ENCODE measurements at places on chromosomes 5 and 9. TPM values are rescaled to one million over a fixed set of nuclear protein-coding genes. Genes with fewer than 3 reads are reported as not detected.

GRCh38 chr5:72557167-72558045 lies 50.2 kb upstream of the ZNF366 start:
- peak overlapping the region; percentile 71 for H3K27ac ChIP-seq
- H3K36me3 ChIP-seq, result no peaks in the 10 kb centered on the region
- no peaks in the 10 kb centered on the region for H3K27me3 ChIP-seq
- H3K4me1 ChIP-seq, result peaks cover 18% of the 10 kb centered on the region
- H3K4me3 ChIP-seq, result peak overlapping the region; percentile 40

Gene LRRC19
- total RNA-seq, result not detected

DNA sequence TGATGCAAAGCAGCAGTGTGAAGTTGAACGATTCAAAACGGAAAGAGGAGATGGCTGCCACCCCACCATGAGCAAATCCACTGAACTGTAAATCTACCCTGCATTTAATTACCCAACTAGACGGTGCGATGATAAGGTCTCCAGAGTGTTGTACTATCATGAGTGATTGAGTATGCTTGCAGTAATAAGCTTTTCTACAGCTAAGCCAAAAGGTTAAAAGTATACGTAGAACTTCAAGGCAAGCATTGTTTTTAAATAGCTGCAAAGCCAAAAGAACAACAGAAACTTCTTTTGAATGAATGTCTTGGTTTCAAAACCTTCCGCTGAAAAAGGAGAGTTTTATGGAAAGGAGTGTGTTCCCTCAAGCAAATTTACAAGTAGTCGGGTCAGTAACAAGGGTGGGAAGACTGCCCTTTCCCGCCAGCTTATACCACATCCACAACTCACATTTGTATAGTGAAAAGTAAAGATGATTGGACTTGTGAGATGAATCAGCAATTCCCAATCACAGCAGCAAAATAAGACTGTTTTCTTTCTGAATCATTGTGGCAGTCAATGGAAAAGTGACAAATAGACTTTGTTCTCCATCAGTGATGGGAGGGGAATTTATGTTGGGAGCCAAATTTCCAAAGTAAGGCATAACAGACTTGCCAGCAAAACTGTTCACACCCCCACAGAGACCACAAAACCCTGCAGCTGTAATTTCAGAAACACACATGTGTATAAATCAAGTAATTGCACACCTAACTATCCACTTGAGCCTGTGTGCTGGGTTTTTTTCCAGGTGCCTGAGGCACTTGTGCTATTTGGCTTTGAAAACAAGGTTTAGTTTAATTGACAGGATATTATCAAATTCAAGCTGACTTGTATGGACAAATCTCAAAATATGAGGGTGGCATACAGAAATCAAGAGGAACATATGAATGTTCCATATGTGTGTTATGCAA lies 407.7 kb upstream of the GRAMD2B start:
- DNase-seq, result no peak
- H3K36me3 ChIP-seq, result no peaks in the 10 kb centered on the region
- H3K27ac ChIP-seq, result no peak overlapping the region
- H3K4me1 ChIP-seq, result no peaks in the 10 kb centered on the region
- H3K27me3 ChIP-seq, result no peaks in the 10 kb centered on the region
- H3K4me3 ChIP-seq, result no peak overlapping the region

DNA sequence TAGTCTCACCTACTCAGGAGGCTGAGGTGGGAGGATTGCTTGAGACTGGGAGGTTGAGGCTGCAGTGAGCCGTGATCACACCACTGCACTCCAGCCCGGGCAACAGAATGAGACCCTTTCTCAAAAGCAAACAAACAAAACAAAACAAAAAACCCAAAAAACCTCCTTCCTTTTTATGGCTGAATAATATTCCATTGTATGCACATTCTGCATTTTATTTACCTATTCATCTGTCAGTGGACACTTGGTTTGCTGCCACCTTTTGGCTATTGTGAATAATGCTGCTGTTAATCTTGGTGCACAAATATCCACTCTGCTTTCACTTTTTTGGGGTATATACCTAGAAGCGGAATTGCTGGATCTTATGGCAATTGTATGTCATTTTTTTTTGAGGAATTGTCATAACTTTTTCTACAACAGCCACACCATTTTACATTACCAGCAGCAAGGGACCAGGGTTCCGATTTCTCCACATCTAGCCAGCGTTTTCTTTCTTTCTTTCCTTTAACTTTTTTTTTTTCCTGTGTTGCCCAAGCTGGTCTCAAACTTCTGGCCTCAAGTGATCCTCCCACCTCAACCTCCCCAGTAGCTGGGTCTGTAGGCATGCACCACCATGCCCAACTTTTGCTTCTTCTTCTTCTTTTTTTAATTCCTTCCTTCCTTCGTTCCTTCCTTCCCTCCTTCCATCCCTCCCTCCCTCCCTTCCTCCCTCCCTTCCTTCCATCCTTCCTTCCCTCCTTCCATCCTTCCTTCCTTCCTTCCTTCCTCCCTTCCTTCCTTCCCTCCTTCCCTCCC lies 30.6 kb downstream of the NKX2-5 start:
- H3K4me1 ChIP-seq, result no peaks in the 10 kb centered on the region
- no peaks in the 10 kb centered on the region for H3K36me3 ChIP-seq
- H3K4me3 ChIP-seq, result no peak overlapping the region
- peaks cover 19% of the 10 kb centered on the region for H3K27me3 ChIP-seq
- no peak overlapping the region for H3K27ac ChIP-seq

Gene GPR151
- not detected for total RNA-seq

Gene DNAH5
- 12.5 TPM for total RNA-seq

DNA sequence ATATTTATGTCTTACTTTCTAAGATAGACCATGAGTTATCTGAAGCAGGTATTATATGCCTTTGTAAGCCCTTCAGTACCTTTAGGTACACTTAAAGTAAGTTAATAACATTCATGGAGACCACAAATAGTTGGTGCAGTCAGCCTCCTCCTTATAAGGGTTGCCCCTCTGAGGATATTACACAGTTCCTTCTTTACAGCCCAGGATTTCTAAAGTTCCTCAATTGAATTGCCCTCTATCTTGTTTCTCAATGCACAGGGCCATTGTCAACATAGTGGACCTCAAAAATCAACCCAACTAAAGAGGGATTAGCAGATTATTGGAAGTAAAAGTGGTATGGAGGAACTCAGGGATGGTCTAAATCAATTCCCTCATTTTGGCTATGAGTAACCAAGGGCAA lies 50.3 kb downstream of the HMHB1 start:
- no peak overlapping the region for H3K27ac ChIP-seq
- H3K4me3 ChIP-seq, result no peak overlapping the region
- DNase-seq, result no peak
- no peaks in the 10 kb centered on the region for H3K4me1 ChIP-seq
- H3K27me3 ChIP-seq, result no peaks in the 10 kb centered on the region

DNA sequence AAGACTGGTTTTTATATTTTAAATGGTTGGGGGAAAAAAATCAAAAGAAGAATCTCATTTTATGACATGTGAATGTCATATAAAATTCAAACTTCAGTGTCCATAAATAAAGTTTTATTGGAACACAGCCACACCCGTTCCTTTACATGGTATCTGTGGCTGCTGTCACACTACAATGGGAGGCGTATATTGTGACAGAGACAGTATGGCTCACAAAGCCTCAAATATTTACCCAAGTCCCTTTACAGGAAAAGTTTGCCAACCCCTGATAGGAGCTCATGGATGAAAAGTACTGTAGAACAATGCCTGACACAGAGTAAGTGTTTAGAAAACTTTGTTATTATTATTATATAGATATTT lies 5.2 kb upstream of the DUSP1 start:
- DNase-seq, result no peak
- no peak overlapping the region for H3K4me3 ChIP-seq
- H3K27me3 ChIP-seq, result no peaks in the 10 kb centered on the region
- H3K36me3 ChIP-seq, result no peaks in the 10 kb centered on the region

DNA sequence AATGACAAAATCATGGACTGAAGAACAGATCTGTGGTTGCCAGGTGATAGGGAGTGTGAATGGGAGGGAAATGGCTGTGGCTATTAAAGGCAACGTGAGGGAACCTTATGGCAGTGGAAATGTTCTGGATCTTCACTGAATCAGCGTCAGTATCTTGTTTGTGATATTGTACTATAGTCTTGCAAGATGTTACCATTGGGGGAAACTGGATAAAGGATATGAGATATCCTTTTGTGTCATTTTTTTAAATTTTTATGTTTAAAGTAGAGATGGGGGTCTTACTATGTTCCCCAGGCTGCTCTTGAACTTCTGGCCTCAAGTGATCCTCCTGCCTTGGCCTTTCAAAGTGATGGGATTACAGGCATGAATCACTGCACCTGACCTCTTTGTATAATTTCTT lies 95.5 kb downstream of the RPS23 start:
- no peak overlapping the region for H3K27ac ChIP-seq
- H3K36me3 ChIP-seq, result peaks cover 3% of the 10 kb centered on the region
- H3K4me1 ChIP-seq, result no peaks in the 10 kb centered on the region

- no peak overlapping the region for H3K27ac ChIP-seq
- H3K36me3 ChIP-seq, result peaks cover 34% of the 10 kb centered on the region
- no peak overlapping the region for H3K4me3 ChIP-seq
- no peaks in the 10 kb centered on the region for H3K27me3 ChIP-seq
These were observed 4.0 kb downstream of the PHF19 start for GRCh38 chr9:120872791-120873502.

DNA sequence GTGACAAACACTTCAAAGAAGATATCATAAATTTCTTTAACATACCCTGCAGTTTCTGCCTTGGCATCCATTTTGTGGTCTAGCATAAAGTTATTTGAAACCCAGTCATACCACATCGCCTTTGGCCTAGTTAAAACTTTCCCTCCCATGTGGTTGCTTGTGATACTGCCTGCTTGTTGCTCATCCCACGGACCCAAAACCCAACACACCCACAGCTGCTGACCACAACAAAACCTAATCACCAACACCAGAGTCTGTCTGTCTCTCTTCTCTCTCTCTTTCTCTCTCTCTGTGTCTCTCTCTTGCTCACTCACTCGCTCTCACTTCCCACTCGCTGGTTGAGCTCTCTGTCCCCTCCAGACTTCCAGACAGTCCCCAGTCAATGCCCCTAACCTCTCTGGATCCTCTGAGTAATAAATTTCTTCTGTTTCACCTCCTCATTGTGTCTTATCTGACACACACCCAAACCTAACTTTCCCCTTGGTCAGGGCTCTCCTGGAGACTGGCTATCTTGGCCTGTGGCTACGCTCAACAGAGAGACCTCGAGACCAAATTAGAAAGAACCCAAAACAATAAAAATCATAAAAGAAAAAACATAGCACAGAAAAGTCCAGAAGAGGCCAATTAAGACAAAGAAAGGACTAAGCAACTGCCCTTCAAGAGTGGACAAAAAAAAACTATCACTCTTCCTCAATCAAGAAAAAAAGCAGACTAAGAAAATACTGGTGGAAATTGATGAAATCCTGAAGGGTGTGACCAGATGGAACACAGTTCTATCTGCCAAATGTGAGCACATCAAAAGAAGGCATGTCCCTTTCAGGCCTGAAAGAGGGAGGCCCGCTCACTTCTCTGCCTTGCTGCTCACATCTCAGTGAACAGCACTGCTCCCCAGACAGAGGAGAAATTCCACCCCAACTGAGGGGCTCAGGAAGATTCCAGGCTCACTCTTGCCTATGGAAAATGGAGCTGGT lies 41.5 kb downstream of the TTLL11 start:
- DNase-seq, result no peak
- no peak overlapping the region for H3K27ac ChIP-seq

Gene STC2
- 0.29 TPM for total RNA-seq

DNA sequence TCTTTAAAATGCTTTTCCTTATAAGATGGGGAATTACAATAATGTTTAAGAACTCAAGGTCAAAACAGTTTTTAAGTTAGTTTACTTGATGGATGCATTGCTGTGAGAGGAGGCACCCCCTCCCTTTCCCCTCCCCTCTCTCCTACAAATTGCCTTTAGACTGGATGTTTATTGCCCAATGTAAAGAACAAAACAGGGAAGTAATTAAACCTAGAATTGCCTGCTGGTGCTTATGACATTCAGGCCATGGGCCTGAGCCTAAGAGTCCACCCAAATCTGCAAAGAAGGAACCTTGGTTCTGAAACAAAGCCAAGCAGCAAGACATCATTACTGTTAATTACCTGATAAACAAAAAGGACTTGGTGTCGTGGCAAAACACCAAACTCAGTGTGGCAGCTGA lies 630.3 kb downstream of the ISL1 start:
- no peak overlapping the region for H3K27ac ChIP-seq
- no peaks in the 10 kb centered on the region for H3K36me3 ChIP-seq

Gene SPATA31C1
- total RNA-seq, result not detected

DNA sequence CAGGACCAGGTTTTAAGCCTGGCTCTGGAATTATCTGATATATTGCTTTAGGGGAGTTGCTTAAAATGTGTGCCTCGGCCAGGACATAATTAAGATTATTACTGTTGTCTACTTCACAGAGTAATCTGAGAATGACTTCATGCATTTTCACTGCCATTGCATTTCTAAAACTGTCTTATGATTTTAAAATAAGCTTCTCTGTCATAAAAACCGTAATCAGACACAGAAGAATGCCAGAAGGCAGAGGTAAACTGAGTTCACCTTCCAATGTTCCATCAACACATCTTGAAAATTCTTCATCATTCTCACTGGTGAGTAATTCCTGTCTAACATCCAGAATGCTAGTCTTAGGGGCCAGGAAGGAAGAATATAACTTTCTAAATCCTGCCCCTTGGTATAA lies 47.1 kb downstream of the ISOC1 start:
- no peaks in the 10 kb centered on the region for H3K27me3 ChIP-seq
- H3K36me3 ChIP-seq, result no peaks in the 10 kb centered on the region
- no peak for DNase-seq

DNA sequence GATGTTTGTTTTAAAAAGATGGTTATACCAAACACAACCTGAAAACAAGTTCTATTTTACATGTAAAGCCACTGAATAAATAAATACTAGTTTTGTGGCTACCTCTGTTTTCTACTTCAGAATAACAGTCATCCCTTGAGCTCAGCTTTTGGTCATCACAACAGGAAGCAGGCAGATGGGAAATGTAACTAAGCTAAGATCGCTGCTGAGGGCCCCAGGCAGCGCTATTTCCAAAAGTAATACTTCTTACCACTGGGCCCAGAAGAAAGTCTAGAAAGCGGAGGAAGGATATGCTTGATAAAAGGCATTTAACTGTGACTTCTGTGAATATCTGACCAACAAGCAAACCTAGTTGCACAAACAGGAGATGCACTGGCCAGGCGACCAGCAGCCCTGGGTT lies 61.4 kb downstream of the SERINC5 start:
- no peak overlapping the region for H3K27ac ChIP-seq
- no peaks in the 10 kb centered on the region for H3K27me3 ChIP-seq
- DNase-seq, result peak; percentile 41
- peaks cover 73% of the 10 kb centered on the region for H3K4me1 ChIP-seq
- no peaks in the 10 kb centered on the region for H3K36me3 ChIP-seq

- DNase-seq, result no peak
- no peak overlapping the region for H3K4me3 ChIP-seq
- no peak overlapping the region for H3K27ac ChIP-seq
These were observed 94.1 kb upstream of the PAPPA start for GRCh38 chr9:116059466-116059865.

Gene PTCH1
- 20.6 TPM for total RNA-seq

Gene HAPLN1
- 15.2 TPM for total RNA-seq

Gene GARIN3
- not detected for total RNA-seq

DNA sequence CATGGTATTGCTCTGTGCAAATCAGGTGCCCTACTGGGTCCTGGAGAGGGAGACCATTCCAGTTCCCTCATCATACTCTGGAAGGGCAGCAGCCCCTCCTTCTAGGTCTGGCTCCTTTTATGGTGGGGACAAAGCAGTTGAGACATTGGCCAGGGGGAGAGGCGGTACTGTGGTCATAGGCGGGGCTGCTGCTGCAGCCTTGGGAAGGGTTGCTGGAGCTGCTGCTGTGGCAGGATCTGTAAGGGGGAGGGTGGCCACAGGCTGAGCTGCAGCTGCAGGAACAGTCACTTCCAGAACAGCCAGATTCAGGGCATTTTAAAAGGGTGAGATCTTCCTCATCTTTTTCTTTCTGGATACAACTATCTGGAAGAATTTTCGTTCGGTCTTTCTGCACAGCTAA lies 233.0 kb upstream of the SGCD start:
- H3K36me3 ChIP-seq, result no peaks in the 10 kb centered on the region
- H3K4me1 ChIP-seq, result no peaks in the 10 kb centered on the region
- no peak for DNase-seq
